ENCODE measurements at places on chromosomes 7 and 10.
A peak's percentile ranks its signal among the peaks of the same experiment; 100 is the strongest.

- DNase-seq: no peak
Measured at GRCh38 chr10:97393034-97393573, 8.0 kb downstream of the RRP12 start.

- DNase-seq: no peak
Measured at GRCh38 chr10:70956029-70956759, 67.8 kb upstream of the PCBD1 start.

DNA sequence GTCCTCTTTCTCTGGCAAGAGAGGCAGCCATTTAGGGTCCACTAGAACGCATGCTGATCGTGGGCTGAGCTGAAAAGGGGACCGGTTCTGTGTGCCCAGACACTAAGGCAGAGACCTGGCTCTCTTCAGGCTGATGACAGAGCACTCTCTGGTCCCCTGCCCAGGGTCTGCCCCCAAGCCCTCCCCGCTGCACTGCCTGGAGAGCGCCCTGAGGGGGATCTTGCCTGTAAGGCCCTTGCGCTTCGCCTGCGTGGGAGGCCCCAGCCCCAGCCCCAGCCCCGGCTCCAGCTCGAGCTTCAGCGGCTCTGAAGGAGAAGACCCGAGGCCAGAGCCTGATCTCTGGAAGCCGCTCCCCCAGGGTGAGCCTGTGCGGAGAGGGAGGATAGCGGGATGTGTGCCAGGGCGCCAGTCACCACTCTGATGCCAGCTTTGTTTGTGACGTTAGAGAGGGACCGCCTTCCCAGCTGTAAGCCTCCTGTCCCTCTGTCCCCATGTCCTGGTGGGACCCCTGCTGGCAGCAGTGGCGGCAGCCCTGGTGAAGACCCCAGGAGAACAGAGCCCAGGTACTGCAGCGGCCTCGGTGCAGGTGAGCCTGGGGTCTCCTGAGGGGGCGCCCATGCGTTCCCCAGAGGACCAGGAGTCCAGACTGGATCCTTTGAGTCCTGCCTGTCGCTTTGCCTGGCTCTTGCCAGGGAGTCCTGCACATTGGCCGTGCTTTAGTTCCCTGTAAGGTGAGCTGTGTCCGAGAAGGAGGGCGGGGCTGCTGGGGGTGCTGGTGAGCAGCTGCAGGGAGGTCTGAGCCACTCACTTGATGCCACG, 43.2 kb downstream of the ZNF467 start:
- no peak for DNase-seq

DNA sequence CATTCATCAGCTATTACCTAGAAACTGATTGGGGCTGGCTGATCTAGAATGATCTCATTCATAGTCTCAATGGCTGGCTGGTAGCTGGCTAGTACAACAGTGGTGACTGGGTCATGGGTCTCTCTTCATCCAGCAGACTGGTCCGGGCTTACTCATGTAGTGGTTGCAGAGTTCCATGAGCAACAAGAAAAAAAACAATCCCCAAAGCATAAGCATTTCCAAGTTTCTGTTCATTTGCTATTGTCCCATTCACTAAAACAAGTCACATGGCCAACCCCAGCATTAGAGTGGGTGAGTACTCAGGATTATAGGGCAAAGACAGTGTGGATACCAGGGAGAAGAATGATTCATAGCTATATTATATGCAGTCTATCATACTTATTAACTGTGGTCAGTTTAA, 85.2 kb upstream of the SEMA3C start:
- no peak for DNase-seq

DNA sequence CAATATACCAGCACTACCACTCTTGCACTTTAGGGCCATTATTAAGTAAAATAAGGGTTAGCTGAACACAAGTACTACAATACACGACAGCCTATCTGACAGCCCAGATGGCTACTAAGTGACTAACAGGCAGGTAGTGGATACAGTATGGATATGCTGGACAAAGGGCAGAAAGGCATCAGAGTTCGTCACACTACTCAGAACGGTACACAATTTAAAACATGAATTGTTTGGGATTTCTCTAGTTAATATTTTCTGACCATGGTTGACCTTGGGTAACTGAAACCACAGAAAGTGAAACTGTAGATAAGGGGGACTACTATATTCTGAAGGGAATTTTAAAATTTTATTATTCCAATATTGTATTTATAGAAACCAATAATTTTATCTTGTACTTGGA, 101.3 kb upstream of the SKAP2 start:
- DNase-seq: no peak

GRCh38 chr7:151232917-151233701, 826 bp downstream of the CHPF2 start:
- peak; percentile 63 for DNase-seq

- DNase-seq: no peak
Measured at GRCh38 chr7:98811299-98811698, 58.5 kb downstream of the TMEM130 start.

DNA sequence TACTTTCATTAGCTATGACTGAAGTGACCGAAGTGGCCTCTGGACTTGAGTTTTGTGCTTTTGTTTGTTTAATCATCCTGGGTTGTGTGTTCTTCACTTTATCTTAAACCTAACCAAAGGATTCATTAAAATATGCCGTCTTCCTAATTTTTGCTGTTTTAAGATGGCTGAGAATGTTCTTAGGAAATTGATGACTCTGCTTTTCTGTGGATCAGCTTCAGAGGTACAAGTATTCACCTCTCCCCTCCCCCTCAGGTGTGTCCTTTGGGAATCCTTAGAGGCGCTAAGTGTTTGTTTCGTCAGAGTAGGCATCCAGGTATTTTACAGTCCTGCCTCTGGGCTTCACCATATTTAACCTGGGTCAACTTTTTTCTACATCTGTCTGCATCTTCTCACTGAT, 1.1 kb downstream of the CCDC126 start:
- DNase-seq: no peak

GRCh38 chr10:35563261-35563891, 41.8 kb upstream of the GJD4 start:
- peak; percentile 32 for DNase-seq

DNA sequence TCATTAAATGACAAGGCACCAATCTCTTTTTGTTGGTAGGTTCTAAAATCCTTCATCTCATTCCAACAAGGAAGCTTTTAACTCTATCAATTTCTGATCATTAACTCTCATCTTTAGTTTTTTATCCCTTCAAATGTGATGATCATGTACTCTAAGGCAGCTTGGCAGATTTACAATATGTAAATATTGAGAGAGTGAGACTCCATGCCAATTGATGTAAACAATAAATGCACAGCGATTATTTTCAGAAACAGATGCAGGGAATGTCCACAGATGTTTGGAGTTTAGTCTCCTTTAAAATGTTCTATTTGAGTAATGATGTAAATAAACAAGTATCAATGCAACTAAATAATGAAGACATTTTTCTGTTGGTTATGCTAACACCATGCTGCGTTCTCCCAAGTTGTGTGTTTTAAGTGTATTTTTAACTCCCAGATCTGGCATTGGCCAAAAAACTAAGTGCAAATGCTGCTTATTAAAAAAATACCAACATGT, 213.8 kb downstream of the AHR start:
- DNase-seq: no peak

GRCh38 chr10:95211606-95212279, 17.7 kb downstream of the ACSM6 start:
- no peak for DNase-seq

GRCh38 chr7:29350351-29350750, 155.8 kb downstream of the CHN2 start:
- no peak for DNase-seq

- no peak for DNase-seq
Measured at GRCh38 chr7:108057951-108058481, 55.1 kb upstream of the LAMB1 start.

GRCh38 chr7:55053651-55054571, 35.1 kb downstream of the EGFR start:
- DNase-seq: no peak

DNA sequence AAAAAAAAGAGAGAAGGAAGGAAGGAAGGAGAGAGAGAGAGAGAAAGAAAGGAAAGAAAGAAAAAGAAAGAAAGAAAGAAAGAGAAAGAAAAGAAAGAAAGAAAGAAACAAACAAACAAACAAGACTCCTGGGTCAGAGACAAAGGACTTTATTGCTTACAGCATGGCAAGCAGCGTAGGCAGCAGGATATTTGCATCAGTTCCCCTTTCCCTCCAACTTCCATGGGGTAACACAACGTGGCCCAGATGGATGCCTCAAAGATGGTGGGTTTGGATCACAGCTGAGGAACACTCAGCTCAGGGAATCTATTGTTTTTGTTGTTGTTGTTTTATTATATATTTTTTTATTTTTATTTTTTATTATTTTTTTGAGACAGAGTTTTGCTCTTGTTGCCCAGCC, 128.5 kb upstream of the VKORC1L1 start:
- no peak for DNase-seq

DNA sequence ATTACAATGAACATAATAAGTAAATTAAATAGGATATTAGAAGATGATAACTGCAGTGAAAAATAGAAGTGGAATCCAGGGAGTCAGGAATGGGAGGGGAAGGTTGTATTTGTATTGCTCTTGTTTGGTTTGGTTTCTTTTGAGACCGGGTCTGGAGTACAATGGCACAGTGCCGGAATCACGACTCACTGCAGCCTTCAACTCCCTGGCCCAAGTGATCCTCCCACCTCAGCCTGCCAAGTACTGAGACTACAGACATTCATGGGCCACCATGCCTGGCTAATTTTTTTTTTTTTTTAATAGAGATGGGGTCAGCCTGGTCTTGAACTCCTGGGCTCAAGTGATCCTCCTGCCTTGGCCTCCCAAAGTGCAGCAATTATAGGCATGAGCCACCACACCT, 59.9 kb upstream of the LRRC4 start:
- DNase-seq: no peak

DNA sequence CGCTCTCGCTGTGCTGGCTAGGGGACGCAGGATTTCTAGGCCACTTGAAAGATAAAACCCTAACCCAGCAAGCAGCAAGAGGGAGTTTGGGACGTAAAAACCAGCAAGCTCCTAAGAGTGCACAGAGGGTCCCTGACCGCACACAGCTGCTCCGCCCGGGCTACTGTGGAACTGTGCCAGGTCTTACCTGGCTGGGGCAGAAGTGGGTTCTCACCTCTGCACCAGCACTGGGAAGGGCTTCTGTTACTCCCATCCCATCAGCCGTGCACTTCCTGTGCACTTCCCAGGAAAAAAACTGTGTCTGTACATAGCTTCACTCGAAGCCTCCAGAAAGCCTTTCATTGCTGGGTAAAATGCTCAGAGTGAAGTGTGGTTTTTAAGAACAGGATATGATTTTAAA, 45.9 kb upstream of the PTF1A start:
- no peak for DNase-seq

GRCh38 chr10:98167191-98167590, 32.7 kb downstream of the R3HCC1L start:
- DNase-seq: no peak

DNA sequence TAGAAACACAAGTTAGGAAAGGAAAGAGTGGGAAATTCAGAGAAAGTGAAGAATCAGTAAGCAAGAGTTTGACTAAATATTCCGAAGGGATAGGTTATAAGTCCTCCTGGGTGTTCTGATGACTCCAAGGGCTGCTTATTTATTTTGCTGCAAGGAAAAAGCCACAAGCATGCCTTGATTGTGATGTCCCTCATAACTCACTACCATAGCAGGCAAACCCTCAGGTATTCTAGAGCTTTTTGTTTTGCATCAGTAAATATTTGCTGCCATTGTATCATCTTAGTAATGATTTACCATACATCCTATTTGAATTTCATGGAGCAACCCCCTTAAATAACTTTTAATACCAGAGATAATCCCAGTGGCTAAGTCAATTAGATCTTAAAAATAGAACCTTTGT, 688.1 kb downstream of the SUGCT start:
- no peak for DNase-seq

DNA sequence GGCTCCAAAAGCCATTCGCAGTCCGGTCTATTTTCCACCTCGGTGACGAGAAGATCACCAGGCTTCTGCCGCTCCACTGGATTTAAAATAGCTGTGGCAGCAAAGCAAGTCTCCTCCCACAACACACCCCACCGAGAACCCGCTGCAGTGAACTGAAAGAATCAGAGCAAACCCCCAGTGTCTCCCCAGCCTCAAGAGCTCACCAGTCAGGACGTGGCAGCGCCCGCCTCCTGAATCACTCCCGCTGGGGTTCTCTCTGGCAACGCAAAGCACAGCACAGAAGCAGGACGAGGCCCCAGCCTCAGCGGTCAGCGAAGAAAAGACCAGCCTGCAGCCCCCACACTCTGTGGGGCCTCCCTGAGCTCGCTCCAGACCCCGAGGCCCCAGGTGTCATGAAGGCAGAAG, 126.1 kb upstream of the PPP2R2D start:
- DNase-seq: no peak

DNA sequence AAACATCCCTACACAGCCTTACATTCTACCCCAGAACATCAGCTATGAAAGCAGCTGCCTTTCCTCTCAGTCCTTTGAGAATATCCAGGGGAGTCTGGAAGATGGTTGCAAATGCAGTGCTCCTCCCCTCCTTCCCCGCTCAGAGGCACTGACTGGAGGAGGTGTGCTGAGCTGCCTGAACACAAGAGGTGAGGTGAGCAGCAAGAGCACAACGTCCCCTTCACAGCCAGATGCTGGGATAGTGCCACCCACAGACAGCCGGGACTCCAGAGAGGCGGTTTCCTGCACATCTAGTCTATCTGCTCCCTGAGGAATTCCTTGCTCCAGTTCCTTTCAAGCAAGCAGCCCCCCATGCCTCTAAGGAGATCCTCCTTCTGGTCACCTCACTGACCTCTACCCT, 74.2 kb downstream of the EZH2 start:
- no peak for DNase-seq

- DNase-seq: no peak
Measured at GRCh38 chr7:114720725-114721124, 201.2 kb upstream of the MDFIC start.

DNA sequence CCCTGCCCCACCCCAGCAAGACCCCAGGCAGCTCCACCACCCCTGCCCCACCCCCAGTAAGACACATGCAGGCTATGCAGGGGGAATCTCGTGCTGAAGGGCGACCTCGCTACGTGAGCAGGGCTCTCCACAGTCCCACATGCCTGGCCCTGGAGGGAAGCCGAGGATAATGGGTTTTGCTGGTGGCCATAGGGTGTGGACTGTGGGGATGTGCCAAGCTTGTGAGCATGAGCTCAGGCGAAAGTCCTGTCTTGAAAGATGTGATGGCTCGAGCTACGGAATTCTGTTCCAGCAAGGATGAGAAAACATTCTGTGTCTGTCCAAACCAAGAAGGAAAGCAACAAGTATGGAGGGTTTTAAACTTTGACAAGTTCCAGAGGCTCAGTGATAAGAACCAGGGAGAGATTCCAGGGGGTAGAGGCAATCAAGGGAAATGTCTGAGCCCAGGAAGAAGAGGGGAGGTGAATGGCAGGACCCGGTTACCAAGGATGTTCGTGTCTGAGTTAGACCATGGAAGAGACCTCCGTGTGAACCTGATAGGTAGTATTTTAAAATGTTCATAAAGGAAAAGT, 63.1 kb downstream of the PYROXD2 start:
- no peak for DNase-seq
